ENCODE measurements at places on chromosomes 11 and 22.

- no peak for DNase-seq
These were observed 153.6 kb downstream of the MAML2 start for GRCh38 chr11:96189351-96189750.

GRCh38 chr22:24938741-24939341 is 7.7 kb downstream of the LHFPL7 start:
- DNase-seq, result no peak

GRCh38 chr22:28981818-28982499 is 79.7 kb downstream of the C22orf31 start:
- DNase-seq, result no peak

- no peak for DNase-seq
These were observed 103.1 kb downstream of the TSPAN18 start for GRCh38 chr11:44829838-44830237.

- DNase-seq, result no peak
These were observed 35.3 kb upstream of the CLMP start for GRCh38 chr11:123230346-123230745.

- no peak for DNase-seq
These were observed 12.0 kb upstream of the MALAT1 start for GRCh38 chr11:65486570-65487466.

DNA sequence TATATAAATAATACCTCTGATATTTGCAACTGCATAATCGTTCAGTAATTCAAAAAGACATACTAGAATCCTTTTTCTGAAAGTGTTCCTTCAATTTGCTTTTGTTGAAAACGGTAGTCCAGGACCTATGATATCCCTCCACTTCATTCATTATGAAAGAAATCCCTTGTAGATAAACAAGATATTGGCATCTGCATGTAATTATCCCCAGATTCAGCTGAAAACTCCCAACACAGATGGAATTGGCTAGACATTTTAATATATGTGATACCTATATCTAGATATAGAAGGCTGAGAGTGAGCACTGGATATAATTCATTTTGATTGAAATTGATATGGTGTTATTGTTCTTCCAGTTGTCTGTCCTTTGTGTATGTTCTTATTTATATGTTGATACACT is 109.4 kb downstream of the MSANTD4 start:
- DNase-seq, result no peak

DNA sequence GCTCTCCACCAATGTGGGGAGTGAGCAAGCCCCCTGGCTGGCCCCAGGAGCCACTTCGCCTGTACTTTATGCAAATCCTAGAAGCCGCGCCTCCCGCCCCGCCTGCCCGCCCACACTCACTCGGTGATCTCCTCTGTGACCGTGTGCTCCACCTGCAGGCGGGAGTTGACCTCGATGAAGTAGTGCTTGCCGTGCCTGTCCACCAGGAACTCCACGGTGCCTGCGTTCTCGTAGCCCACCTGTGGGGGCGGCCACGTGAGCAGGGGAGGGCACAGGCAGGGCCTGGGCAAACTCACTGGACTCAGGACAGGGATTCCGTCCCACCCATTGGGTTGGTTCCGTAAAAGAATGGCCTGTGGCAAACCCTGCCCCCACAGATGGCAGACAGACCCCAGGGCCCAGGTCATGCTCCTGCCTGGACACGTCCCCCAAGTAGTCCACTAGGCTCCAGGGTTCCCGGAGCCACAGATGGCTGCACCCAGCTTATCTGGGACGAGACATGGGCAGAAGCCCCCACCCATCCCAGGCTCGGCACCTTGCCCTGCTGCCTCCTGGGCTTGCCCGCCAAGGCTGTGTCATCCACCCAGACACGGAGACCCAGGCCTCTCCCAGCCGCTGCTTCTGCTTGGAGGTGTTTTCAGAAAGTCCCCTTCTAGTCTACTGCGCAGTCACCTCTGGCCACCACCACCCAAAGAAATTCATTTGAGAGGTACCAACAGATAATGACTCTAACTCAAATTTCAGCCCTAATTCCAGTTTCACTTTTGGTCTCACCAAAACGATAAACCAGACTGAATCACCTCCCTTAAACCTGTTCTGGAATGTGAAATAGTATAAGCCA is 12.1 kb downstream of the LRFN4 start:
- DNase-seq, result peak; percentile 88

GRCh38 chr22:17587629-17588028 is 24.3 kb downstream of the SLC25A18 start:
- DNase-seq, result no peak

GRCh38 chr22:43925433-43926348 is 2.1 kb downstream of the PNPLA3 start:
- DNase-seq, result no peak

GRCh38 chr11:67022961-67023956 is at the start of gene SYT12:
Gene SYT12, plus strand, starts transcription at chr11:67023134. Its CDS starts 7,011 bp downstream, at chr11:67030145.
- DNase-seq, result no peak

GRCh38 chr22:43849731-43850130 is 12.6 kb downstream of the SULT4A1 start:
- DNase-seq, result no peak

DNA sequence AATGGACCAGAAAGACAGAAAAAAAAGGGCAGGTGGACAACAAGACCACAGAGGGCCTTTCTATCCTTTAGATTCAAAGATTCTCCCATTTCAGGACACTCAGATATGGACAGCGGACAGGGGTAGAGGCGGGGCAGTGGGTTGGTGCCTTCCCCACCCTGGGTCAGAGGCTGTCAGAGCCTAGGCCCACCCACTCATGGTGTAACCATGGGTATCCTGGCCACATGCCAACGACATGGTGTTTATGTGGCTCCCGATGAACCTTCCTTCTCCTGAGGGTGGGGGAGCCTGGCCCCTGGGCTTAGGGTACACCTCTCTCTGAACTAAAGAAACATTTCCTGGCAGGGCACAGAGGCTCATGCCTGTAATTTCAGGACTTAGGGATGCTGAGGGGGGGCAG is 14.3 kb upstream of the P2RY2 start:
- no peak for DNase-seq

- DNase-seq, result no peak
These were observed 159.3 kb downstream of the CASP12 start for GRCh38 chr11:104738918-104739317.

DNA sequence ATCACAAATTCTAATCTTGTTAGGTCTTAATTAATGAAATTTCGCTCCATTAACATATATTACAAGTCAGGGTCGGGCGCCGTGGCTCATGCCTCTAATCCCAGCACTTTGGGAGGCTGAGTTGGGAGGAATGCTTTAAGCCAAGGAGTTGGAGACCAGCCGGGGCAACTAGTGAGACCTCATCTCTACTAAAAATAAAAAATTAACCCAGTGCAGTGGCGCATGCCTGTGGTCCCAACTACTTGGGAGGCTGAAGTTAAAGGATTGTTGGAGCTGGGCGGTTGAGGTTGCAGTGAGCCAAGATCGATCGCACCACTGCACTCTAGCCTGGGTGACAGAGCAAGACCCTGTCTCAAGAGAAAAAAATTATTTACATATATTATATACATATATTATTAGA is 1.9 kb downstream of the TMA7B start:
- no peak for DNase-seq

- no peak for DNase-seq
These were observed 362.3 kb upstream of the KIRREL3 start for GRCh38 chr11:127362754-127363308.

DNA sequence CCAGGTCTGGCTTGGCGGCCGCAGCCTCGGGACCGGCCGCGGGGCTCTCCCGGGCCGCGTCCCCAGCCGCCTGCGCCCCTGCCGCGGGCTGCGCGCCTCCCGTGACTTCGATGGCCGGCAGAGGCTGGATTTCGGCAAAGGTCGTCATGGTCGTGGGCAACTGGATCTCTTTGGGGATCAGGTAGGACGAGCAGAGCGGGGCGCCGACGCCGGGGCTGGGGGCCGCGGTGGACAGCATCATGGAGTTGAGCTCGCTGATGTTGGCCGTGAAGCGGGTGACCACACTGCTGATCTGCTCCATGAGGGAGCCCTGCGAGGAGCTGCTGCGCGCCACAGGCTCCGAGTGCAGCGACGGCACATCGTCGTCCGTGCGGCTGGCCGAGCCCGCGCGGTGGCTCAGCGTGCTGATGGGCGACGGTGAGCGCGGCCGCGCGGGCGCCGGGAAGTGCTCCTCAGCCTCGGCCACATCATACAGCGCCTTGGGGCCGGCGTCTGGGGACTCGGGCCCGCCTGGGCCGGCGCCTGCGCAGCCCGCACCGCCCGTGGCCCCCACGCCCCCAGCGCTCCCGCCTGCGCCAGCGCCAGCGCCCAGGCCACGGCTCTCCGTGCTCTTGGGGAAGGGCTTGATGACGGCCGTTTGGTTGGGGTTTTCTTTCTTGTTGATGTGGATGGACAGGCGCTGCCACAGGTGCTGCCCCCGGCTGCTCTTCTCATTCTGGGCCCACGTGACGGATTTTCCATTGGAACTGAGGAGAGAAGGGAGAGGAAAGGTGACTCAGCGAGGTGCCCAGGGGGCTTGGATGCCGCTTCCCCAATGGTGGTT is 171.4 kb upstream of the CTSC start:
- no peak for DNase-seq

- no peak for DNase-seq
These were observed 41.4 kb downstream of the TTC17 start for GRCh38 chr11:43399983-43400630.

DNA sequence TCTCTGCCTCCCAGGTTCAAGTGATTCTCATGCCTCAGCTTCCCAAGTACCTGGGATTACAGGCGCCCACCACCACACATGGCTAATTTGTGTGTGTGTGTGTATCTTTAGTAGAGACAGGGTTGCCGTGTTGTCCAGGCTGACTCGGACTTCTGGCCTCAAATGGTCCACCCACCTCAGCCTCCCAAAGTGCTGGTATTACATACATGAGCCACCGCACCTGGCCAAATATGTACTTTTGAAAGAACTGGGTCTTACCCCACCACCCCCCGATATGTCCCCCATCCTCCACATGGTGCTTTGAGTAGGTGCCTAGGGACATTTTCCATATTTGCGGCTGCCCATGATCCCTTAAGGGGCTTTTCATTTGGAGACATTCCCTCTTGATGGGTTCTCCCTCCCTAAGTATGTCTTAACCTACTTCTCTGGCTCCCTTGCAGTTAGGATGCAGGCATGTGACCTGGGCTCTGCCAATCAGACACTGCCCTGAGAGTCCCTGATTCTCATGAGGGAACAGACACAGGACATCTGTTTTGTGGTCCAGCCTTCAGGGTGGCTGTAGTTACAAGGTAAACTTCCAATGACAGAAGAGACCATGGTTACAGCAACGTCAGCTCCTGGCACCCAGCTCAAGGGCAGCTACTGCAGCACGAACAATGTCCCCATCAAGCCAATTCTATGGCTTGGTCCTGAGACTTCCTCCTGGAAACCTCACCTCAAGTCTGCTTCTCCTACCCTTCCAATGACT is 48.4 kb downstream of the CHST1 start:
- DNase-seq, result no peak

DNA sequence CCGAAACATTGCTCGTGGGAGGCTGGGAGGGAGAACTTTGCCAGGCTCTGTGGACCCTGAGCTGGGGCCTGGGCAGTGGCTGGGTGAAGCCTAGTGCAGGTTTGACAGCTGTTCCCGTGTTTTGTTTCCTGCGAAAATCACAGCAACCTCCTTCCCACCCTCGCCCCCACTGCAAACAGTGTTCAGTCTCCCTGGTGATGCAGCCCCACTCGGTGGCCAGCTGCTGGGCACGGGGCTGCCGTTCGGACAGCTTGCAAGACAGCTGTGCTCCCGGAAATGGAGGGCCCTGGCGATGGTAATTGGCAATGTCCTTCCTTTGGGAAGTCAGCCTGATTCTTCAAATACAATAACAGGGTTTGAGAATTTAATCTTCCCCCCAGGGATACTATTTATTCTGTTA is 10.4 kb upstream of the GAL start:
- DNase-seq, result no peak

- DNase-seq, result no peak
These were observed 536.5 kb downstream of the NTM start for GRCh38 chr11:131906963-131907362.

GRCh38 chr11:115497303-115497702 is 6.9 kb downstream of the CADM1 start:
- no peak for DNase-seq

- DNase-seq, result no peak
These were observed 74.8 kb downstream of the APOL5 start for GRCh38 chr22:35792506-35792905.

DNA sequence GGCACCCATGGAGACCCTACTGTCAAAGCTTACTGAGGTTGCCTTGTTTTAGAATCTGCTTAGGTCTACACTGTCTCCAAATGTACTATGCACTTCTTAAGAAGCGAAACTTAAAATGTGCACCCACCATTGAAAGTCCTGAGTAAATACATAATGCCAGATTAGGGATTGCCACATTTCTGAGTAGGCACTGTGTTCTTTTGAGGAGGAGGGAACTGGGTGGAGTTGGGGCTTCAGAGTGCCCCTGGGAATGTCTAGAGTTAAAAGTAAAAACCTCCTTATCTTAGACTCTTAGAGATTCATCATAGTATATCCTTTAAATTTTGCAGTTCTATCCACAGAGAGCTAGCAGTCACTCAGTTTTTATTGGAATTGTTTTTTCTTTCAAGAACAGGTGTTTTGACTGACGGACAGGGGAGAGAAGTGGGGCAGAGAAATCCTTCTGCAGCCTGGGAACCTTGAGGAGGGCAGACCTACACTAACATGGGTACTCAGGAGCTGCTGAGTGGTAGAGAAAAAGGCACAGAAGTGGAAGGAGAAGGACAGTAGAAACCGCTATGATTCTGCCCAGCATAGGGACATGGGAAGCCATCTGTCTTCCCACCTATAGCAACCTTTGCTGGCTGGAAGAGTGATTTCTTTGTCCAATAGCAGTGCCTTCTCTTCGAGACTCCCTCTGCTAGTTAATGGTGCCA is 33.4 kb upstream of the MICAL2 start:
- DNase-seq, result no peak

- no peak for DNase-seq
These were observed 12.8 kb upstream of the SPI1 start for GRCh38 chr11:47391077-47391583.

DNA sequence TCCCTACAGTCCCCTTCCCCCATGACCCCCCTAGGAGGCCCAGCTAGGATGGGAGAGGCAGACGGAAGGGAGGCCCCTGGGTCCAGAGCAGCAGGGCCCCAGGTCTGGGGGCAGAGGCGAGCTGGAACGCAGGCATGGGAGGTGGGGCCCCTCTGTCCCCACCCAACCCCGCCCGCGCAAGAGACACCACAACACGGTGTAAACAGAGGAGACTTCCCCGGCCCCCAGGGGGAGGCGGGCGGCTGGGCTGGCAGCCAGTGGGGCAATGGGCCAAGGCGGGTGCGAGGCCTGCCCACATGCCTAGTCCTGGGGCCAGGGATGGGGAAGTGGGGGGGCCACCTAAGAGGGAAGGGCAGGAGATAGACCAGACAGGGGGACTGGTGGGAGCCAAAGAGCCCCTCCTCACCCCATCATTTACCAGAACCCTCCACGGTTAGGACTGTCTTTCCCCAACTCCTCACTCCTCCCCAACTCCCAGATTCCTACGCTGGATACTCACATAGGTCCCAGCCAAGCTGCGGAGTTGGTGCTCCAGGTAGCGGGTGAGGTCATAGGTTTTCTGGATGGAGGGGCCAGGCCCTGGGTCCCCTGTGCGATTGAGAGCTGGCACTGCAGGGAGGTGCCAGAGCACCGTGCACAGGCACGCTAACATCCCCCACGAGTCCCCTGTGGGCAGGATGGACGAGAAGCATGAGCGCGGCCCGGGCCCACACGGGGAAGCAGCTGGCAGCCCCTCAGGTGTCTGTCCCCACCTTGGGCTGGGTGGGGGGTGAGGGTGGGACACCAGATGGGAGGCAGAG is 6.2 kb downstream of the CLCF1 start:
- no peak for DNase-seq

Data from NT2/D1 (cell line).